ENCODE measurements at places on chromosomes 5 and 9.

- DNase-seq, result no peak
Measured at GRCh38 chr5:168209997-168210396, 81.4 kb upstream of the WWC1 start.

GRCh38 chr9:124440786-124441185, 9.5 kb upstream of the ADGRD2 start:
- DNase-seq, result no peak

DNA sequence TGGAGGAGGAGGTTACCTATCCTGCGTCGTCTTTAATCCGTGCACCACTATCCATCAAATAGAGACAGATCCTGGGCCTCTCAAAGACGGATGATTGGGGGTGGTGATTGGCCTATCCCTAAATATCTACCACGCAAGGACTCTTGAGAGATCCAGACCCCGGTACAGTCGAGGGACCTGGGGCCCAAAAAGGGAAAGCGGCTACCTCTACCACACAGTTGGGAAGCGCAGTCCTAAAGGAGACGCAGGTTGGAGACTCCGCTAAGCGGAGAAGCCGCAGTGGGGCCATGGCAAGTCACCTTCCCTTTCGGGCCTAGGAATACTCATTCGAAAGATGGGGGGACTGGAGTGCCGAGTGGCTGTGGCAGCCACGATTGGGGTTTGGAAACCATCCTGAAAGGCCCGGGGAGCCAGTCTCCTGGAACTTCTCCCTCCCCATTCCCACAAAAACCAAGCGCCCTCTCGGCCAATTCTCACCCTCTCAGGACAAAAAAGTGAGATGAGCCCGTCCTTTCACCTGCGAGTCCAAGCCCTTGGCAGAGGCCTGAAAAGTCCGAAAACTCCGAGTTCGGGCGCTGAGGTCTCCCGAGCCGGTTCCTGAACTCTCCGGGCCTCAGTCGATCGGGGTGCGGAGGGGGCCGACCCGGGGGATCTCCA, 499 bp upstream of the FOXE1 start:
- DNase-seq, result no peak

DNA sequence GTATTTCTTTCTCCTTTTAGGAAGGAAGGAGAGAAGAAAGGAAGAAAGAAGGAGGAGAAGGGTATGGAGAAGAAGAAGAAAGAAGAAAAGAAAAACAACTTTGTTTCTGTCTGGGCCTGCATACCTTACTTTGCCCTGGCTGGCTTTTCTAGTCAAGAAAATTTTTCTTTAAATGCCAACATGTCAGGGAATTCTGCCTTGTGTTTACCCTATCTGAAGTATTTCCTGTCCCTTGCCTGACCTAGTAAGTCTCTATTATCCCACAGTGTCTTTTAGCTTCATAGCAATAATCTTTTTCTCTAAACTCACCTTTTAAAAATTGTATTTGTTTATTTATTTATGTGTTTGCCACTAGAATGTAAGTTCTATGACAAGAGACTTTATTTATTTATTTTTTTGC, 1864.1 kb downstream of the EFNA5 start:
- DNase-seq, result no peak

GRCh38 chr9:89731262-89732182, 126.7 kb downstream of the GADD45G start:
- no peak for DNase-seq

- DNase-seq, result no peak
Measured at GRCh38 chr5:39569857-39570256, 145.1 kb upstream of the DAB2 start.

DNA sequence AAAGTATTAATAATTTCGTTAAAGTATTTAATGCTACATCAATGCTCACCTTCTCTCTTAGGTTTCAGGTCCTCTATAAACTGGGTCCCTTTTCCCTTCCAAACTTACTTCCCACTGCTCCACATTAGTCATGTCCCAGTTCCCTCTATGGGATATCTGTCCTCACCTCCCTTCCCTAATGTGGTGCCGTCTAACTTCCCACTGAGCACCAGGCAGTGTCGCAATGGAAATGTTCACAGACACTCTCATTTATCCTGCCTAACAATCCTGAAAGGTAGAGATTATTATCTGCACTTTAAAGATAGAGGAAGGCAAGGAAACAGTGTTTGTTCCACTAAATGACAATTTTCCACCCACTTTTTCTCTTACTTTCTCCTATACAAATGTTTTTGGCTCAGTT, 329.7 kb downstream of the CWC27 start:
- no peak for DNase-seq

DNA sequence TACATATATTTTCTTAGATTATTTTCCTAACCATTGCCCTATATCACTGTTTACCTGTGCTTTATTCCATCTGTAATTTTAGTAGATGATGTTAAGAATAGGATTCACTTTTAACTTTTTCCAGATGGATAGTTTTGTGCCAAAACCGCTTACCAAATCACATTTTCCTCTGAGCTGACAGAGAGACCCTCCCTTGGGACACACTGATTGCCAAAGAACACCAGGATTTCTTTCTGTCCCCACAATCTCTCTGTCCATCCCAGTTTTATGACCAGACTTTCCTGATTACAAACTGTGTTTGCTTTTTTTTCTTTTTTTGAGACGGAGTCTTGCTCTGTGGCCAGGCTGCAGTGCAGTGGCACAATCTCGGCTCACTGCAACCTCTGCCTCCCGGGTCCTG, 81.3 kb upstream of the SPATA31C2 start:
- DNase-seq, result no peak

GRCh38 chr5:99243111-99243510, 314.3 kb upstream of the CHD1 start:
- DNase-seq, result no peak

GRCh38 chr5:4130819-4131218, 535.2 kb downstream of the IRX1 start:
- DNase-seq, result no peak

DNA sequence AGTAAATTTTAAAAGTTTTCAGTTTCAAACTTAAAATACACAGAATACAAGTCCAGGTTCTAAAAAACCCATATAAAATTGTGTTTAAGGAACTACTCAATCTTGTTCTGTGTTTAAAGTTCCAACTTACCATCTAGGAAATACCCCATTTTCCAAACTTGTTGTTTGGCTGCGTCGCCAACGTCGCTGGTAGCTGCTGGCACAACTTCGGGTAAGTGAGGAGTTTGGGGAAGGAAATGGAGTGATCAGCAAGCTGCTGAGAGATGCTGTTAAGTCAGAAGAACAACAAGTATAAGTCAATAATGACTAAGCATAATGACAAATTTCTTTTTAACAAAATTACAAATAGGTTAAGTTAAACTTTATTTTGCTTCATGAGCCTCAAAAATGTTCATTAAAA, 71.3 kb upstream of the RAPGEF6 start:
- no peak for DNase-seq

DNA sequence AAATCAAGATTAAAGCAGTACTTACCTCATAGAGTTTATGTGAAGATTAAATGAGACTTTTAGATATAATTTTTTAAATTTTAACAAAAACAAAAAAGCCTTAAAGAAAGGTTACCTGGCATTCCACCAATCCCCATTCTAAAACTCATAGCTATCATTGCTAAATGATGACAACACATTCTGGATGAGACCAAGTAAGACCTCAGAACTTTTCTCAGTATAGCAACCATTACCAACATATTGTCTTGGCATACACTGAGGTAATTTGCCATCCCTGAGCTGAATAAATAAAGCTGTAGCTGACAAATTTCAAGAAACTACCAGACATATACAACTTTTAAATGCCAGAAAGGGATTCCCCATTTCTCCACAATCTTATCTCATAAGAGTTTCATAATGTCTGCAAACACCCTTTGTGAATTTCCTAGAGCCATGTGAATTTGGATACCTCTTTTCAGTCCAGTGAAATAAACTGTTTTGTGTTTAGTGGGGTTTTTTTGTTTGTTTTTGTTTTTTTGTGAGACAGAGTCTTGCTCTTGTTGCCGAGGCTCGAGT, 29.5 kb downstream of the RANBP3L start:
- no peak for DNase-seq

- no peak for DNase-seq
Measured at GRCh38 chr9:136058084-136058483, 37.0 kb downstream of the NACC2 start.

Data from activated CD8-positive, alpha-beta memory T cell treated with anti-CD3 and anti-CD28 coated beads, Interleukin-2, amount 10 ng/mL, durations not matched to agents 7 days and 5 days (primary cell).